Activated T-helper 1 cell treated with anti-CD3 and anti-CD28 coated beads, Interleukin-2, amount 50 U/mL, for 16 hours (primary cell): ENCODE measurements at places on chromosomes 7 and 10.

DNA sequence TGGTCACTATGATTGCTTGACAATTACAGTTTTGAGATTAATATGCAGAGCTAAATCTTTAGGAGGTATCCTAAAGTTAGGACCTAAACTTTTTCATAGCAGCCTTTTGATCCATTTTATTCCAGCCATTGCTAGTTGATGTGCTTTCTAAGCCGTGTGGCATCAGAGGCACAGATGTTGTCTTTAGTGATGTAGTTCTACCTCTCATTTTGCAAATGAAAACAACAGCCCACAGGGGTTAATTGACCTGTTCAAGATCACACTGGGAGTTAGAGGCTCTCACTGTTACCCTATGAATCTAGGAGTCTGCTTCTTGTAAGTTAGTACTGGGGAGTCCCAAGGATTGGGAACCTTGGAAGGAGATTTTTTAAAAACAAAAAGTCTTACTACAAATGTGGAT, 10.6 kb downstream of the AUTS2 start:
- no peak for DNase-seq

DNA sequence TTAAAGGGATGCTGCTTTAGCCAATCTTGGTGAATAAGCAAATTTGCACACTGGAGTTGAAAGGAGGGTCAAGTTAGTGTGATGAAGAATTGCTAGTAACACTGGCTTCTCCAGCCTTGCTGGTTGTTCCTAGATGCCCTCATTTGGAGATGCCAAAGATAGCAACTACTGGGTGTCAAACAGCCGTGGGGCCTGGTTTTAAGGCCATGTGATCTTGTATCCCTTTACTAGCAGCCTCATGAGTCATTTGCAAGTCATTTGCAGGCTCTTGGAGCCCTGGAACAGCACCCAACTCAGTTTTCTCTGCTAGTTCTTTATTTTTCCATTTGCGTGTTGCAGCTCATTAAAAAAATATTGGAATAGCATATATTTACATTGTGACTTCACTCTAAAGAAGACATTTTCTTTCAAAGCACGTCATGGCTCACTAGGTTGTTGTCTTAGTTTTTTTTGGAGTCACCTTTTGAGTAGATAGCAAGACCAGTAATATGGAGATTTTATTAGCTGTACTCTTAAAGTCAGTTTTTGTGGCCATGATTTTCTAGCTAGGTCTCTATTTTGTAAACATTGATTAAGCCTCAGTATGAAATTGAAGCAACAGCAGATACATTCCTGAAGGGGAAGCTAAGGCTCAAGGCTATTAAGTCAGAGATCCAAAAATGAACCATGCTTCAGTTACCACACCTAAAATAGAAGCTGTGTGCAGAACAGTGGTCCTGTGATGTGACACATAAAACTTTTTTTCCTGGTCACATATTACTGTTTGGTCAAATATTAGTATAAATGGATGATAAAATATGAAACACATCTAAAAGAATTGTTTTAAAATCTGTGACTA, 1.3 kb downstream of the LSMEM1 start:
- no peak for DNase-seq

- no peak for DNase-seq
Measured at GRCh38 chr7:69762821-69763352, 164.6 kb downstream of the AUTS2 start.

DNA sequence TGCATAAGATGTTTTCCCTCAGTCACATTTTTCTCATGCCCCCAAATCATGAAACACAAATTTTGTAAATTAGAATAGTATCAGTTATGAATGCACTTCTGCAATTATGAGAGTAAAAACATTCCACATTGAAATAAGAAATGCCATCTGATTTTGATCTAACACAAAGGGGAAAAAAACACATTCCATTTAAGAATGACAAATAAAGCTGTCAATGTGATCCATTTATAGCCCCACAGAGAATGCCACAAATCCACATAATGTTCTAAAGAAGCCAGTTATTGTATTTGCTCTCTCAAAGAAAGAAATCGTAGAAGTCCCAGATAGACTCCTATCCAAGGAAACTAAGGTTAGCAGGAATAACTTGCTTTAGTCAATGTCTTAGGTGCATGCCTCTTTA, 48.7 kb upstream of the RHOBTB1 start:
- DNase-seq, result no peak

- no peak for DNase-seq
Measured at GRCh38 chr7:40640566-40640965, 505.8 kb downstream of the SUGCT start.

DNA sequence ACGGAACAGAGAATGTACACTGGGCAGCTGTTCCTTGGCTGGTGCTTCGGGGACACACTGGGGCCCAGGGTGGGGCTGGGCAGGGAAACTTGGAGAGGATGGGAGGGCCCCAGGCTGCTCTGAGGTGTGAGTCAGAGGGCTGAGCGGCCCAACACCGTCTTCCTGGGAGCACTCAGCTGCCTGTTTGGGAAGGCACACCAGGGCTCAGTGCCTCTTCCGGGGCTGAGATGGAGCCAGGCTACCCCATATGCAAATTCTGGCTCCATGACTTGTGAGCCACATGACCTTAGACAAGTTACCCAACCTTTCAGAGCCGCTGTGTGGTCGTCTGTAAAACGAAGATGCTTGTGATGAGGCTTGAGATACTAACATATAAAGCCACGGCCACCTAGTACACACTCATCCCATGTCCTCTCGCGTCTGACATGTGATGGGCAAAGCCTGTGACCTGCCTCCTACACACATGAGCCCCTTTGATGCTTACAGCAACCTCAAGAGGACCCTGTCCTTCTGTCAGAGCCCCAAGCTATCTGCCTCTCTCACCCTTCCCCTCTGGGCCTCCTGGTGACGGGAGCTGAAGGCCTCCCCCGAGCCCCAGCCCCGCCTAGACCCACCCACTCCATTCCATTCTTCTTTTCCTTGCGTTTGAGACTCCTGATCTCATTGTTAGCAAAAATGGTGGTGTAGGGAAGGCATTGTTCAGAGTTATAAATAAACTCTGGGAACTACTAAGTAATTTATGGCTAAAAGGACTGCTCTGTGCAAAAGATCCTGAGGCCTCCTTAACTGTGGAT, 26.1 kb downstream of the KLRG2 start:
- DNase-seq, result no peak

GRCh38 chr7:137611606-137612005, 235.2 kb downstream of the DGKI start:
- DNase-seq, result no peak

DNA sequence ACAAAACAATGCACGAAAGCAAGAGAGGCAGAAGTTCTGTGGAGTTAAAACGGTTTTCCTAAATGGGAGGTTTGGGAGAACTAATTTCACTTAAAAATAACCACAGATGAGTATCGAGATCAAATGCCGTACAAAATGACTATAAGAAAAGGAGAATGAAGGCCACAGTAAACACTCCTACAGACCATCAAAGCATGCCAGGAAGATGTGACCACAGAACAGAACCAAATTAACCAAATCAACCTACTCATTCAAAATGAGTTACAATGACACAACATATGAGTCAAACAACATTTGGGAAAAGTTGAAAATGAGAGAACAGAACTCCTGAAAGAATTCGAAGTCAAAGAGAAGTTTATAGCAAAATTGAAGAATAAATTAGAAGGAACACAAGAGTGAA, 24.3 kb upstream of the DOCK1 start:
- DNase-seq, result no peak
